ENCODE measurements at places on chromosomes 12 and 14. TPM values are rescaled to one million over a fixed set of nuclear protein-coding genes. Genes with fewer than 3 reads are reported as not detected.

The RIMBP2 gene
- 31.6 TPM for total RNA-seq

DNA sequence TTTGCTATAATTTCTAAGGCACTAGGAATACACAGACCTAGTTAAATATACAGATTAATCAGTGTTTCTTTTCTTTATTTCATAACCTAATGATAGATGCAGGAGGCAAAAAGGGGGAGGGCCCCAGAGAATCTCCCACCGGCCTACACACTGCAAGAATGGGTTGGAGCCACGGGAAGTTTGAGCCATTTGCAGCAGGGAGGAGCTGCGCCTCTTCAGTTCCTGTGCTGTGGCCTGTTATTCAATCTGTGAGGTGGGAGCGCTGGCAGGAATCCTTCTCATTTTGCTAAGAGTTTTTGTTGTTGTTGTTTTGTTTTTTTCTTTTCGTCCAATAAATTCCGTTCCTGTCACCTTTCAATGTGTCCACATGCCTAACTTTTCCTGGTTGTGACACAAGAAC is 251.3 kb upstream of the RPL10L start:
- H3K36me3 ChIP-seq, result no peaks in the 10 kb centered on the region
- H3K4me3 ChIP-seq, result no peak overlapping the region
- DNase-seq, result no peak
- H3K27me3 ChIP-seq, result no peaks in the 10 kb centered on the region
- H3K27ac ChIP-seq, result no peak overlapping the region

GRCh38 chr12:103851127-103851526 is 10.1 kb upstream of the NT5DC3 start:
- H3K36me3 ChIP-seq, result no peaks in the 10 kb centered on the region
- peaks cover 57% of the 10 kb centered on the region for H3K4me1 ChIP-seq
- no peak for DNase-seq
- H3K4me3 ChIP-seq, result no peak overlapping the region
- H3K27me3 ChIP-seq, result no peaks in the 10 kb centered on the region

- no peak overlapping the region for H3K4me3 ChIP-seq
- no peak overlapping the region for H3K27ac ChIP-seq
- H3K27me3 ChIP-seq, result no peaks in the 10 kb centered on the region
- no peak for DNase-seq
These were observed 2.0 kb downstream of the CRY1 start for GRCh38 chr12:107091381-107091780.

The KERA gene
- total RNA-seq, result not detected

DNA sequence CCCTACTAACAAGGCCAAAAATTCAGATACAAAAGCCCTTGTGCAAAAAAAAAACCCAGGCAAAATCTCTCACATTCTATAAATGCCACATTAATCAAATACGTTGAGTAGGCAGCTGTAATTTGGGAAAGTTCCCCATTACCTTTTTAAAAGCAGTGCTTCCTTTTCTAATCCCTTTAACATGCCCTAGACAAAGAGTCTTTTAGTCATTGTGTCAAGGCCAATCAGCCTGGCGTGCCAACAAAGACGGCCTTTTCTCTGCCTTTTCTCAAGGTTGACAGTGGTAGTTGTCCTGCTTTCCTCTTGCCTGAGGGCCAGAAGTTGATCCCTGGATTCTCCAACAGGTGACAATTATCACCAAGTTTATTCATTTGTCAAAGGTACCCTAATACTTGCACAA is 62.5 kb upstream of the METAP2 start:
- DNase-seq, result no peak
- peaks cover 5% of the 10 kb centered on the region for H3K27me3 ChIP-seq
- peak overlapping the region; percentile 73 for H3K27ac ChIP-seq

The TESPA1 gene
- not detected for total RNA-seq

GRCh38 chr12:130073721-130074120 is 88.5 kb upstream of the FZD10 start:
- H3K4me1 ChIP-seq, result no peaks in the 10 kb centered on the region
- no peak overlapping the region for H3K4me3 ChIP-seq
- no peak for DNase-seq
- H3K27ac ChIP-seq, result no peak overlapping the region

DNA sequence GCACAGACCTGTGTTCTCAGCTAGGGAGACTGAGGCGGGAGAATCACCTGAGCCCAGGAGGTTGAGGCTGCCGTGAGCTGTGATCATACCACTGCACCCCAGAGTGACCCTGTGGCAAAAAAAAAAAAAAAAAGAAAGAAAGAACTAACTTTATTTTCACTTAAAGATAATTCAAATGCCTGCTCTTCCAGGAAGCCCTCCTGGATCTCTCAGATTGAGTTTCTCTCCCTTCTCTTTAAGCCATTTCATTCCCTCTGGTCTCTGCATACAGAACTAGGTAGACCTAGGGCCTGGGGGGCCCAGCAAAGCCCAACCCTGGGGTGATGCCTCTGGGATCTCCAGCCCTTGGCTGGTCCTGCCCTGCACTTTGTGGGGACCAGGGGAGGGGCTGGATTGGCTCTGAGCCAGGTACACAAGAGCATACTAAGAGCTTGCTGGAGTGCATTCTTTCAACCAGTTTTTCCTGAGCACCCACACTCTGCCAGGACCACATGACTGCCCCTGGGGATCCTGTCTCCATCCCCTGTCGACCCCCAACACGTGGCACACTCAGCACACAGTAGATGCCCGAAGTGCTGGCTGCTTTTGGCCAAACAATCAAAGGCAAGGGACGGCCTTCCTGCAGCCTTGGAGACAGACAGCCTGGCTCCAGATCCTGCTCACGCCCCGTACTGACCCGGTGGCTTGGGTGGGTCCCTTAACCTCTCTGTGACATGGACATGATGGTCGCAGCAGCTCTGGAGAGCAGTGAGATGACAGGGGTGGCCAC is 52.7 kb downstream of the CYP46A1 start:
- DNase-seq, result no peak
- H3K27ac ChIP-seq, result peak overlapping the region; percentile 77
- no peaks in the 10 kb centered on the region for H3K36me3 ChIP-seq
- H3K4me1 ChIP-seq, result peaks cover 11% of the 10 kb centered on the region
- no peak overlapping the region for H3K4me3 ChIP-seq

- H3K27ac ChIP-seq, result no peak overlapping the region
- peaks cover 3% of the 10 kb centered on the region for H3K36me3 ChIP-seq
- H3K4me3 ChIP-seq, result no peak overlapping the region
- H3K27me3 ChIP-seq, result no peaks in the 10 kb centered on the region
- DNase-seq, result no peak
- H3K4me1 ChIP-seq, result peaks cover 7% of the 10 kb centered on the region
These were observed 457.3 kb downstream of the LRIG3 start for GRCh38 chr12:58463051-58463450.

The SLC6A13 gene
- 0.60 TPM for total RNA-seq
